ENCODE measurements at places on chromosomes 1 and 21.

GRCh38 chr1:201145132-201145531, 9.1 kb downstream of the TMEM9 start:
- DNase-seq, result no peak
- H3K4me3 ChIP-seq, result no peak overlapping the region
- no peak overlapping the region for H3K27ac ChIP-seq
- H3K36me3 ChIP-seq, result peaks cover 11% of the 10 kb centered on the region
- H3K27me3 ChIP-seq, result no peaks in the 10 kb centered on the region

GRCh38 chr1:204651843-204652421, 33.6 kb downstream of the LRRN2 start:
- peaks cover 27% of the 10 kb centered on the region for H3K27me3 ChIP-seq
- no peak overlapping the region for H3K4me3 ChIP-seq
- H3K36me3 ChIP-seq, result no peaks in the 10 kb centered on the region
- no peak for DNase-seq
- H3K27ac ChIP-seq, result no peak overlapping the region

DNA sequence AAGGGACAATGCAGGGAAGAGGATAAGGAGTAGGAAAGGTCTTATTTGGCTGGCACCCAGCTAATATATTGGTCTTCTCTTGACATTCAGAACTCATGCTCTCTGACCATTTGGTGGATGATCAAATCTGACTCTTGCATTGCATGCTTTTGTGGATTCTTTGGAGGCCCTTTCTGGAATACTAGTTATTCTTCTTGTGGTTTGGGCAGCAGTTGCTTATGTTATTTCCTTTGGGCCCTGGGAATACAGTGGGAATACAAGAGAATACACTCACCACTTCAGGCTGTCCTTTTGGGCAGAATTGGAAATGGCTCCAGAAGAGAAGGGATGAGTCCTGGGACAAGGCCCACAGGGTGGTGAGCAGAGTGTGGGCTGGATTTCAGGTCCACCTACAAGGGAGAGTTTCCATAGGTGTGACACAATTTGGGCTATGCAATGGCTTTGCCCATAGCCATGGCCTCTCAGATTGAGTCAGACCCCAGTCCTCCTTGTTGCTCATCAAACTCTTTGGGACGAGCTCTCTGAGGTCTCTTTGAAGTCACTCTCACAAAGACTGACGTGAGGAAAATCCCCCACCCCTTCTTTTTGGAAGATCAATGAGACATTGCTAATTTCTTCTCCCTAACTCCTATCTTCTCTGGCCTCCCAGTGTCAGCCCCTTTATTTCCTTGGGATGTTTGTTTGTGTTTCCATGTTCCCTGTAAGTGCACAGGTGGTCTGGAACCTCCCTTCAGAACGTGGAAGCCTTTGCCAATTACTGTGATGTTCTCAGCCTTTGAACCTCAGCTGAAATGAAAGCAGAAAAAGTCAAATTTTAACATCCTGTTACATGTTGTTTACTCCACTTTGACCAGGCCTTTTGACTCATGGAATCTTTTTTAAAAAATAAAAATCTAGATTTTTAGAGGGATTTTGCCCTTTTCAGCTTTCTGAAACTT, 19.4 kb downstream of the HSD11B1 start:
- H3K36me3 ChIP-seq, result peaks cover 26% of the 10 kb centered on the region
- peak overlapping the region; percentile 47 for H3K4me3 ChIP-seq
- H3K27ac ChIP-seq, result peak overlapping the region; percentile 100
- peaks cover 55% of the 10 kb centered on the region for H3K4me1 ChIP-seq
- DNase-seq, result peak; percentile 83

GRCh38 chr1:159229260-159229885, 24.7 kb downstream of the ACKR1 start:
- H3K4me1 ChIP-seq, result no peaks in the 10 kb centered on the region
- no peak overlapping the region for H3K4me3 ChIP-seq
- no peaks in the 10 kb centered on the region for H3K36me3 ChIP-seq
- H3K27ac ChIP-seq, result no peak overlapping the region

GRCh38 chr1:75712306-75712705, 12.2 kb upstream of the ACADM start:
- no peak overlapping the region for H3K4me3 ChIP-seq
- H3K27me3 ChIP-seq, result peaks cover 29% of the 10 kb centered on the region
- no peaks in the 10 kb centered on the region for H3K36me3 ChIP-seq
- no peak overlapping the region for H3K27ac ChIP-seq
- no peaks in the 10 kb centered on the region for H3K4me1 ChIP-seq
